ENCODE measurements at places on chromosomes 6 and 20. TPM values are rescaled to one million over a fixed set of nuclear protein-coding genes. Genes with fewer than 3 reads are reported as not detected.

Gene TBP
- total RNA-seq: 15.5 TPM

Gene PKHD1
- total RNA-seq: not detected

Gene FAM217B
- 4.2 TPM for total RNA-seq

Gene NFKBIL1
- total RNA-seq: 23.5 TPM

Gene ARMC2
- 2.0 TPM for total RNA-seq

Gene VWA7
- total RNA-seq: 0.09 TPM

Gene ULBP3
- total RNA-seq: 4.5 TPM

Gene CTCFL
- not detected for total RNA-seq

Gene SOBP
- 4.8 TPM for total RNA-seq
